ENCODE measurements at places on chromosomes 5 and 9.

- no peak for DNase-seq
Measured at GRCh38 chr5:20470997-20471396, 483.0 kb upstream of the CDH18 start.

- DNase-seq: no peak
Measured at GRCh38 chr9:36946653-36947052, 87.4 kb downstream of the PAX5 start.

GRCh38 chr9:127828262-127829031 is 25.8 kb downstream of the FPGS start:
- no peak for DNase-seq

- no peak for DNase-seq
Measured at GRCh38 chr5:110702300-110702699, 24.2 kb downstream of the TMEM232 start.

DNA sequence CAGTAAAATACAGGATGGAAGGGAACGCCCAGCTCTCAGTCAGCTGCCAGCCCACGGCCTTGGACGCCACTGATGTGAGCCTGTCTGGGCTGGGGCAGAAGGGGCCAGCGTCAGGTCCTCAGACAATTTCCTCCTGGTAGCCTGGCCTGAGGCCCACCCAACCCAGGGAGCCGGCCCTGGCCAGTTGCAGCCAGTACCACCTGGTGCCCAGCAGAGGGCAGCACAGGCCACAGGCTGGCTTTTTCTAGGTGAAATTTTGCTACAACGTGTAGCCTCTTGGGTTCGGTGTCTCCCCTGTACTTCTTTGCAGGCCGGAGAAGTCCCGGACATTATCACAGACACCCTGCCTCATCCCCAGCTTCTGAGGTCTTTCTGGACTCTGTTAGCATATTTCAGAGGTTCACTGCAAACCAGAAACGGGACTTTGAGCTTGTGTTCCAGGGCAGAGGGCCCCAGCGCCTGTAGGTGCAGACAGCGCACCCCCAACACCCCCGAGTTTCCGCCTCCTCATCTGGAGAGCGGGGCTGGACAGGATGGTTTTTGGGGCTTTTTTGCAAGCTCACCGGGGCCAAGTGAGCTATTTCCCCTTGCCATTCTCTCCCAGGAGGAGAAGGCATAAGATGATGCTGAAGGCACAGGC is 45.9 kb upstream of the KCNMB1 start:
- no peak for DNase-seq

GRCh38 chr9:1978941-1979340 is 36.2 kb upstream of the SMARCA2 start:
- peak; percentile 87 for DNase-seq

DNA sequence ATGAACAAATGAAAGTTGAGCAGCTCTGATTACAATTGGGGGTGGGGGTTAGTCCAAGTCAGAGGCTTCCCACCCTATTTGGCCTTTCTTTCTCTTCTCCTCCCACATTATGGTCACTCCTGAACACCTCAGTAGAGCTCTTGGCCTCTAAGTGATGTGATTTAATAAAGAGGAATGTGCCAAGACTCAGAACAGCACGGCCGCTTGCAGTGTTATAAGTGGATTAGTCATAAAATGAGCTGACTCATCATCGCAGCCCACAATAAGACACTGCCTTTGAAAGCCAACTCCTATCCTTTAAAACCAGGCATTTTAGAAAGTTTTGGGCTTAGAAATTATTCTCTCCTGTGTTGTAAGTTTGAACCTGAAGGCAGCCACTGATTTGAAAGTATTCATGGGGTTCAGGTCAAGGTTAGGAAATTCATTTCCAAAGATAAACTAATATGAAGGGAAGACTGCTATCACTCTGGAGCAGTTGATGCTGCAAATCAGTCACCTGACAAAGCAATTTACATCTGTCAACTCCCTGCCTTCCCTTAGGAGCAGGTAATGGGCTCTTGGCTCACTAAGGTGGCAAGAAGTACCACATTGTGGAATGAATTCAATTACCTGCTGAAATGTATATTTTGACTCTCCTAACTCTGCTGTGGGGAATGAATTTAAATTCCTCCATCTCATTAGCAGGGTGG is 283.6 kb upstream of the NMUR2 start:
- peak; percentile 6 for DNase-seq

- DNase-seq: no peak
Measured at GRCh38 chr9:129414377-129414992, 206.4 kb downstream of the C9orf50 start.

- no peak for DNase-seq
Measured at GRCh38 chr9:70534061-70534460, 119.6 kb upstream of the KLF9 start.

DNA sequence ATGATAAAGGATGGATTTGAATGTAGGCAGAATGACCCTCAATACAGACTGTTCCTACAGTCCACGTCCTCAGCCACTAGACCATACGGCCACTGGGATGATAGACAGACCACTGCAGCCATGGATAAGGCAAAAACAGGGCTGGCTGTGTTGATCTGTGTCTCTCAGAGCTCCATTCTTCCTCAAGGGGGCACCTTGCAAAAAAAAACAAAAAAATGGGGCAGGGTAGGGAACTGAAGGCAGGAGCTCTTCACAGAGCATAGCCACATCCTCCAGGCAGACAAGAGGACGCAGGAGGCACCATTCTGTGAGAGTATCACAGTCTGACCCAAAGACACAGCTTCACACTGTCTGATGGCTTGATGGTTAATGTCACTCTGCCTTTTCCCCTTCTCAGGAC is 61.2 kb upstream of the GABRP start:
- DNase-seq: no peak

- no peak for DNase-seq
Measured at GRCh38 chr9:112787978-112788377, 37.4 kb downstream of the SNX30 start.

DNA sequence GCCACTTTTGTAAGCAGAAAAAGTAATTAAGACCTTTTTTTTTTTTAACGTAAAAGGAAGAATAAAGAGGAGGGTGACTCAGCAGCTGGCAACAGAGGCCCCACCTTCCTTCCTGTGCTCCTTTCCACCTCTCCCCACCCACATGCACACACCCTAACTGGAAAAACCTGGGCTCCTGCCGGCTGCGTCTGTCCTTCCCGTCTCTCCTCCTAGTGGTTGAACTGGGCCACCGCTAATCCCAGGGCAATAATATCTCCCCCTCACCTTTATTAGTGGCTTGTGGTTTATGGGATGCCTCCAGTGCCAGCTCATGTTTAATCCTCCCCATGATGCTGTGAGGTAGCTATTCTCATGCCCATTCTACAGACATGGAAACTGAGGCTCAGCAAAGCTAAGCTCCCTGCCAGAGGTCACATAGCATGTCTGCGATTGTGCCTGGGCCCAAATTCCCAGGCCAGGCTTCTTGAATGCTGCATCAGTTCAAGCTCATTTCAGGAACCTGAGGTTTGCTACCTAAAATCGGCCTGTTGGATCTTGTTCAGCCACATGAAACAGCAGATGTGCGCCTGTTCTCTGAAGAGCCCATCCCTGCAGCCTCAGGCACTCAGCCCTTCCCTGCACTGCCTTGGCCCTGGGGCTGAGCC is 60.9 kb upstream of the IL17B start:
- DNase-seq: no peak

Measured in NCI-H524 treated with DMSO at 0.1 percent for 48 hours (cell line).